ENCODE measurements at places on chromosomes 11 and 22. TPM values are rescaled to one million over a fixed set of nuclear protein-coding genes. Genes with fewer than 3 reads are reported as not detected.

DNA sequence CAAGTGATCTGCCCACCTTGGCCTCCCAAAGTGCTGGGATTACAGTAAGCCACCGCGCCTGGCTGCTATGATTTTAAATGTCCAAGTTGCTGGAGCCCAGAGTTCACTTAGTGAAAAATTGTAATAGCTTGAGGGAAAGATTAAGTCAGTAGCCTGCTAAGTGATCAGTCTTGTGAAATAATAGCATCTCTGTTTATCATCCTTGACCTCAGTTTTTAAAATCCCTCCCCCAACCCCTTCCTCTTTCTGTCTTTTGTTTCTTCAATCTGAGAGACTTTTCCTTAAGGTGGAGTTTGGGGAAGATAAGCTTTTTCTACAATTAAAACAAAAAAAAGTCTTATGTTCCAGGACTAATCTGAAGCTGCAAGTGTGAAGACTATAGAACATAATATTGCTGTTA, 6.4 kb downstream of the HIPK3 start:
- no peak for DNase-seq

DNA sequence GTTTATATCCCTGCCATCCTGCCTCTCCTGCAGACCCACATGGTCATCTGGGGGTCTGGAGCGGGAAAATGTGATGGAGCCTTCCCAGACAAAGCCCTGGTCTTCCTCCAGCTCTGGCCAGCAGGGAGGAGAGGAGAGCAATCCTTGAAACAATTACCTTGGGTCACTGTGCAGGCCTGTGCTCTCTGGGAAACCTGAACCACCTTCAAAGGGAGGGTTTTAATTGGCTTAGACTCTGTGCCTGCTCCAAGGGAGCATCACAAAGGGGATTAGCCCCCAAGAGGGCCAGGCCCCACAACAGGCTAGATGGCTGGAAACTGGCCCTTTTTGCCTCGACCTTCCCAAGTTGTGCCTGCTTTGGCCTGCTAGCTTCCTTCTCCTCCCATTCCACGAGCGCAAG, 351.9 kb downstream of the TENM4 start:
- no peak for DNase-seq

- no peak for DNase-seq
Measured at GRCh38 chr11:69632900-69633299, 8.1 kb upstream of the CCND1 start.

DNA sequence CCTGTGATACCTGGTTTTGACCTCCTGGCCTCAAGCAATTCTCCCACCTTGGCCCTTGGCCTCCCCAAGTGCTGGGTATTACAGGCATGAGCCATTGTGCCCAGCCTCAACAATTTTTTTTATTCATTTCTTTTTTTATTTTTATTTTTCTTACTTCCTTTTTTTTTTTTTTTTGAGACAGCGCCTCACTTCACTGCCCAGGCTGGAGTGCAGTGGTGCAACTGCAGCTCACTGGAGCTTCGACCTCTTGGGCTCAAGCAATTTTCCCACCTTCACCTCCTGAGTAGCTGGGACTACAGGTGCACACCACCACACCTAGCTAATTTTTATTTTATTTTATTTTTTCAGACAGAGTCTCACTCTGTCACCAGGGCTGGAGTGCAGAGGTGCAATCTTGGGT, 25.5 kb upstream of the CECR2 start:
- no peak for DNase-seq

DNA sequence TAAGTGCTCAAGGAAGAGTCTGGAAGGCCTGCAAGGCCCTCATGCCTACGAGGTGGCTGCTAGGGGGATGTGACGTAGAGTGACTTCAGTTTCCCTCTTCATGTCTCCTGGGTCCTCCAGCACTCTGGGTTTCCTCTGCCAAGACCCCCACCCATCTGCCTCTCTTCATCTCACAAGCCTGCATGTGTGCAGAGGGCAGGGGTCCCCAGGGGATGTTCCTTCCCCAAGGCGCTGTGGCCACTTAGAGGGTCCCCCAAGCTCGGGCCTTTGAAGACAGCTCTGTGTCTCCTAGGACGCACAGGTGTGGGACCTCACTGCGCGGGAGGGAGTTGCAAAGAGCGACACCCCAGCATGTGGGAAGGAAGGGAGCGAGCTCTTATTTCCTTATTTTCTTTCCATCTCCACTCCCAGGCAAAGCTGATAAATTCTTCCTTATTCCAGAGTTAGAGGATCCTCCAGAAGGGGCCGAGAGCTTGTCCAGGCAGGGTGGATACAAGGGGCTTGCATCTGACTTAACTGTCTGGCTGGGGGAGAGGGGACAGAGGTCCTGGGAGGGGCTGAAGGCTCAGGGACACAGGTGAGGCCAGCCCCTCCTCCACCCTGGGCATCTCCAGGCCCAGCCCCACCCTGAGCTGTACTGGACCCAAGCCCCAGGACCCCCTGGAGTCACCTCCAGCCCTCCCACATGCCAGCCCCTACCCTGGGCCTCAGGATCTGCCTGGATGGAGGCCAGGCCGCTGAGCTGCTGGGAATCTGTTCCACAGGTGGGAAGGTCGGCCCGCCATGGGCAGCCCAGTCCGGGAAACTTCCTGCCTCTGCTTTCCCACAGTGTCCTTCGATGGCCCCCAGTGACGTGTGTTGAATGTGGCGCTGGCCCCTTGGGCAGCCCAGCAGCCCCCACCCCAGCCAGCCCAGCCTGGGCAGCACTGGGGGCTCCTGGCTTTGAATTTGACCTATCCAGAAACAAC, 59.7 kb upstream of the KCNQ1OT1 start:
- DNase-seq: no peak

DNA sequence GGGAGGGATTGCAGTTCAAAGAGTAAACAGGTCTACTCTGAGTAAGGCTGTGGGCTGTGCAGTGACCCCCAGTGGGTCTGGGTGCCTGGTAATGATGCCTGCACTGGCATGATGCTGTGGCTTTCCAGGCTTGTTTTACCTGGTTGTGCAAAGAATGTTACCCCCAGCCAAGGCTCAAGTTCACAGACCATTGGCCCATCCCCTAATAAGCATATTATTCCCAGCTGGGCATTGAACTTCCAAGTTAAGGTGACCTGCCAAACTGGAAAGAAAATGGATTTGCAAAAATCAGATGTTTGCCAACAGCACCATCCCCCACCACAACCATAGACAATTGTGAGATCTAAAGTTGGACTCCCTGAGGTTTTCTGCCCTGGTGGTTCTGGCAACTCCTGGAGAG, 7.9 kb upstream of the EHF start:
- DNase-seq: no peak

GRCh38 chr22:35023692-35024363, 42.1 kb upstream of the ISX start:
- peak; percentile 85 for DNase-seq

- no peak for DNase-seq
Measured at GRCh38 chr11:13091373-13091772, 82.3 kb downstream of the RASSF10 start.

GRCh38 chr11:102197670-102198139, 87.5 kb downstream of the YAP1 start:
- DNase-seq: peak; percentile 9

DNA sequence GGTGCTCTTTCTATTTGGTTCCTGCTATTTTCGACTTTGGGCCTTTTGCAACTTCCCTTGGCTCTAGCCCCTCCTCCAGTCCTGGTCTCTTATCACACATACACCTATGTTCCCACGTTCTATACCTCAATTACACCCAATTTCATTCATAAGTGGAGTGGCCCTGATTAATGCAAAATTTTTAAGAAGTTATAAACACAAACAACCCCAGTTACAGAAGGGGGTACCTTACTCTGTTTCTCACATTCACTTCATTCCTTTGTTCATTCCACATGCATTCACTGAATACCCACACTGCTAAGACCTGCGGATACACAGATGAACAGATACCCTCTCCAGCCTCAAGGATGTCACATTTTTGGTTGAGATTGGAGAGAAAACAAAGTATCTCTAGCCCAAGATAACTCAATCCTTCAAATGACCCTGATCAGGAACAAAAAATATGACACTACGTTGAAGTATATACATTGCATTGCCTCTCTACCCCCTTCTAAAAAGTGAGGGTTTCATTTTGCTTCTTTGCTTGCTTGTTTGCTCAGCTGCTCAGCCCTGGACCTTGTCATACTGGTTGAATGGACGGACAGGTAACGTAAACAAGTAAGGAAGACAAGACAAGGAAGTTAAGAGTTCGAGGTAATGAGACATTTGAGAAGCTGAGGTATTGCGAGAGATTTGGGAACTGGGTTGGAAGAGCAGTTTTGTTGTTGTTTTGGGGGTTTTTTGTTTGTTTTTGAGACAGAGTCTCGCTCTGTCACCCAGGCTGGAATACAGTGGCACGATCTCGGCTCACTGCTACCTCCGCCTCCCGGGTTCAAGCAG, 3.6 kb upstream of the VPS37C start:
- DNase-seq: no peak

DNA sequence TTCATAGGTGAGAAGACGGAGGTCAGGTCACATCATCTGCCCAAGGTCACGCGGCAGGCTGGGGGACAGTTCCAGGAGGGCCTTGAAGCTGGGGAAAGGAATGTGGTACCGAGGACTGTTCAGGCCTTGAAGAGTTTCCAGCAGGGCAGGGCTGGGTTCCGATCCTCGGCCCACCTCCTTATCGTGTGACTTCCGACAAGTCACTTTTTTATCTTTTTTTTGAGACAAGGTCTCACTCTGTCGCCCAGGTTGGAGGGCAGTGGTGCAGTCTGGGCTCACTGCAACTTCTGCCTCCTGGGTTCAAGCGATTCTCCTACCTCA, 623 bp downstream of the NDUFS8 start:
- DNase-seq: no peak

DNA sequence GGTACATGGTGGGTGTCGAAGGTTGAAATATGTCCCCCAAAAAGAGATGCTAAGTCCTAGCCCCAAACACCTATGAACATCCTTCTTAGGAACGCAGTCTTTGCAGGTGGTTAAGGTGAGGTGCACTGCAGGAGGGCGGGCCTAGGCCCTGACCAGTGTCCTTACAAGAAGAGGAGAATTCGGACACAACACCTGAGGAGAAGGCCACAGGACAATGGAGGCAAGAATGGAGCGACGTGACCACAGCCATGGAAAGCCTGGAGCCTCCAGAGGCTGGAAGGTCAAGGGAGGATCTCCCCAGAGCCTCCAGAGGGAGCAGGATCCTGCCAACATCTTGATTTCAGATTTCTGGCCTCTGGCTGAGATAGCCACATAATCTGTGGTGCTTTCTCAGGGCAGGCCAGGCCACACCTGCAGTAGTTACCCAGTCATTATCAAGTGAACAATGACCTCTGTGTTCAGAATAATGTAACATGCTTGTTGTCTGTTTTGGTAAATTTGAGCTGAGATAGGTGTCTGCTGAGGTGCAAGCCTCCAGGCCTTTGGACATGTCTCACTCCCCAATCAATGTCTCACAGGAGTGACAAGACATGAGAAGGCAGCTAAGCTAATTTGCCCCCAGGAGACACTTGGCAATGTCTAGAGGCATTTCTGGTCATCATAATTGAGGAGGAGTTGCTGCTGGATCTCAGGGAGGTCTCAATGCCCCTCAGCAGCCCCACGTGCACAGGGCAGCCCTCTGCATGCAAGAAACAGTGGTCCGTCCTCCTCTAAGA, 498.9 kb downstream of the BRD1 start:
- DNase-seq: no peak

GRCh38 chr11:78187366-78188285, 800 bp downstream of the KCTD21 start:
- DNase-seq: no peak

- DNase-seq: no peak
Measured at GRCh38 chr11:60869451-60869825, 2.1 kb downstream of the ZP1 start.

GRCh38 chr11:130166457-130166784, 6.8 kb downstream of the ST14 start:
- no peak for DNase-seq

DNA sequence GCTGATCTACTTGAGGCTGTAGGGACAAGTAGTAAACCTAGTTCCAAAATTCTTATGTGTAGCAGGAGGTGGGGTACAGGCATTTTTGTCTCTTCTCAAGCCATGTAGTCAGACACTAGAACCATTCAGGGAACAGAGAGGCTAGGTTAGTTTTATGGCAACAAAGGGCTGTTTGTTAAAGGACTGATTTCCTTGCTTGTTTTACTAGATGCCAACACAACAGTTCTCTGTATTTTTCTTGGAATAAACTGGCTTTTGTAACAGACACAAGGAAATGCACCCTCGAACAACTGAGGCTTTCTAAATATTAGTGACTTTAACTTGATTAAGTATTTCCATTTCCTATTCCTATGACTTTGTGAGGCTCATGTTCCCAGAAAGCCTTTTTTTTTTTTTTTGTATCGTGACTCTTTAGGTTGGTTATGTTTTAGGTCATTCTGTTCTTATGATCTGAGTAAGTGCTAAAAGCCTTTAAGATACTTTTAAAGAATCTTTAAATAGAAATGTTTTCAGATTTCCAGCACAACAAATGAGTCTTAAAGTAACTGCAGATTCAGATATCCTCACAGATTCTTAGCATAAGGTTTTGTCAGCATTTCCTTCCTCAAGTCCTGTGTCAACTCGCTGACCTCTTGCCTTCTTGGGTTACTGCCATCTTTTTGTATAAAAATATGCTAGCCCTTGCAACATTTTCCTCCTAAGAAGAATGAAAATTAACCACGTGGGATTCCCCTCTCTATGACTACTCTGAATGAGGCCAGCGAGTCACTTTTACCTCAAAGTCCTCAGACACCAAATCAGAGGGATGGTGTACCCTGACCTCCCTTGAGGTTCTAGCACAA, 92.5 kb downstream of the CCDC83 start:
- DNase-seq: no peak

DNA sequence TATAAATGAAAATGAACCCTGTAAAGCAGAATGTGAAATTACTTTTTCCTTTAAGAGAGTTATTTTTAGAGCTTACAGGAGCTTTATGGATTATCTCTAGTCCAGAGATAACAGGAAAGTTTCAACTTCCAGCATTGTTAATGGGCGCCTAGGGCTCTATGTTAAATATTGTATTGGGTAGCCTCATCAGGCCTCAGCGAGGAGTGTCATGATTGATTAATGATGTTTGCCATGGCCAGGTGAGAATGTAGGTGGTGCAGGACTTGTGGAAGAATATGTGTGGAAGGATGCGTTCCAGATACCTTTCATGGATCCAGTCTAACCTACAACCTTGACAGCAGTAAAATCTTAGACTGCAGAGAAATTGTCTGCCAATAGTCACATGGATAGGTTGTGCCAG, 50.6 kb downstream of the ME3 start:
- no peak for DNase-seq

DNA sequence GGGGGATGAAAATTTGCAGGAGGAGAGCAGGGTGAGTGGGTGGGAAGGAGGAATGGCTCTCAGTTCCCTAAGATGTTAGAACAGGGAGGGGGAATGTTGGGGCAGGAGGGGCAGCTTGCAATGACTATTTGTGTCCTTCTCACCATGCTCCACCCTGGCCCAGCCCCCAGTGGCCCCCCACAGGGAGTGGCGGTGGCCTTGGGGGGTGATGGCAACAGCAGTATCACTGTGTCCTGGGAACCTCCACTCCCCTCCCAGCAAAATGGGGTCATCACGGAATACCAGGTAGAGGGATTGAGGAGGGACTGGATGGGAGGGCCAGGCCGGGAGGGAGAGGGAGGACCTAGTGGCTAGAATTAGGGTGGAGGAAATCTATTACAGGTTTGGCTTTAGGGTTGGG, 10.2 kb downstream of the ROBO3 start:
- no peak for DNase-seq

Gene OTOG
- total RNA-seq: 0.13 TPM

Gene HTR3A
- total RNA-seq: not detected

Gene ISX
- not detected for total RNA-seq

Gene SLC22A12
- total RNA-seq: not detected

Gene FLRT1
- not detected for total RNA-seq

Gene GDPD4
- not detected for total RNA-seq

Gene KDM4E
- total RNA-seq: not detected
